ENCODE measurements at places on chromosomes 5 and 9.
A peak's percentile ranks its signal among the peaks of the same experiment; 100 is the strongest.

- DNase-seq = no peak
These were observed 113.2 kb downstream of the TLE4 start for GRCh38 chr9:79684711-79685575.

- DNase-seq = peak; percentile 79
These were observed 63.4 kb upstream of the ABCA1 start for GRCh38 chr9:104991144-104991953.

DNA sequence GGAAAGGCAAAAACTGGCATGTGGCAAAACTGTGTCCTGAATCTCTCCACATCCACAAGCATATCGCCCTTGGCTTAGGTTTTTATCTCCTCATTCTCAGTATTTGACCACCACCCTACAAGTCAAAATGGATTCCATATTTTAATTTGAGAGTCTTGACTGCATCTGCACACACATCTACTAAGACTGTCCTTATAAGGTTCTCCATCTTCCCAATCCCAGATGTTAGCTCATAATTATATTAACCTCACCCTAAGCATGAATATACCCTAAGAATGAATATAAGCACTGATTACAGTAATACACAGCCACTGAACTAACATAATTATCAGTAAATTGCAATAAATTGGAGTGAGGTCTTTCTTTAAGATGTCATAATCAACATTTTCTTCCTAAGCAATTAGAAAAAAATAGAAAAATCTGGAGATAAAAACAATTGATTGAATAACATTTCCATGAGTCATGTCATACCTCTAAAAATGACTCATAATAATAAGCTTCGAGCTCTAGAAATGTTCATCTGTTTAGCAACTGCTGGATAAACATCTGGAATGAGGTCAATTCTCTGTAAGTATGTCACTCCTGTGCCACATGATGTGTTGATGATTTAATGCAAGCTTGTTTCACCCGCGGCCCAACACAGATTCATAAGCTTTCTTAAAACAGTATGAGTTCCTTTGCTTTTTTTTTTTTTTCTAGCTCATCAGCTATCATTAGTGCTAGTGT lies 39.9 kb upstream of the PAM start:
- DNase-seq = no peak

- DNase-seq = no peak
These were observed 298.2 kb downstream of the EDIL3 start for GRCh38 chr5:84086511-84086910.

DNA sequence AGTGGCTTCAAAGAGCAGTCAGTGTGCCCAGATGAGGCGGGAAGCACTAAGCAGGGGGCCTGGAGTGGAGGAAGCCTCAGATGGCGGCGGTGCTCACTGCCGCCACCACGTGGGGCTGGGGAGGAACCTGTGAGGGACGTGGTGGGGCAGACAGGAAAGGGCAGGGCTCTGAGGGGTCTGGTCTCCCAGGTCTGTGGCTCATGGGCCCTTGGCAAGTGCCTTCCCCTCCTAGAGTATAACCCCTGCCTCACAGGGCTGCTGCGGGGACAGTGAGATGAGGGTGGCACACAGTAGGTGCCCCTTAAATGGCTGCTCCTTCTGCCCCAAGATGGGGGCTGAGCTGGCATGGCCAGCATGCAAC lies 26.6 kb downstream of the NR5A1 start:
- DNase-seq = no peak

GRCh38 chr9:104775976-104776375 lies 12.0 kb downstream of the NIPSNAP3B start:
- DNase-seq = no peak

DNA sequence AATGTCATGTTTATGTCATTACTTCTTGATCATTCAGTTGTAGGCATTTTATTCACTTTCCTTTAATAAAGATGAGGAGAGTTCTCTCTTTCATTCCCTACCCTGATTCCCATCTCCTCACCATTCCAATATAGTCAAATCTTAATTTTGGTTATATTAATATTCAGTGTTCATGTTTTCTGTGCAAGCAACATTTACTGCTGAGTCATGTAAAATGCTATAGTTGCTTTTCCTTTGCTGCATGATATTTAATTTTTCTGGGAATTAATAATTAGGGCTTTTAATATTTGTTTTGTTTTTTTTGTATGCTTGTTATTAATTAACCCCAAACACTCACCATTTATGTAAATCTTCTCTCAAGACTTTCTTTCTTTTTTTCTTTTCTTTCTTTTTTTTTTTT lies 18.5 kb downstream of the POU4F3 start:
- DNase-seq = no peak

DNA sequence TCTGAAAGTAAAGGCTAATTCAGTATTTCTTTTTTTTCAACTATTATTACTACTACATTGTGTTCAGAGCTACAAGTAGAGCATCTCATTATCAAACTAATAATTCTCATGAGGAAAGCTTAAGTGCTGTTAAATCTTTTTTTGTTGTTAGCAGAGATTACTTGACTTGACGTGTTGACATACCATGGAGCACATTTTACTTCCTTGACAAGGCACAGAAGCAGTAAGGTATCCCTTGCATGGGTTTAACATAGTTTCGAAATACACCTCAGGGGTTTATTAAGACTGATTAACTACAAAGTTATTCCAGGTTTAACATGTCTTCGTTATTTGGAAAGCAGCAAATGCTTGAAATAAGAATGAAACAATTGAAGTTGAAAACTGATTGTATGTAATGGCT lies 7.0 kb downstream of the SPDL1 start:
- DNase-seq = no peak
